ENCODE measurements at places on chromosomes 3 and 15.

DNA sequence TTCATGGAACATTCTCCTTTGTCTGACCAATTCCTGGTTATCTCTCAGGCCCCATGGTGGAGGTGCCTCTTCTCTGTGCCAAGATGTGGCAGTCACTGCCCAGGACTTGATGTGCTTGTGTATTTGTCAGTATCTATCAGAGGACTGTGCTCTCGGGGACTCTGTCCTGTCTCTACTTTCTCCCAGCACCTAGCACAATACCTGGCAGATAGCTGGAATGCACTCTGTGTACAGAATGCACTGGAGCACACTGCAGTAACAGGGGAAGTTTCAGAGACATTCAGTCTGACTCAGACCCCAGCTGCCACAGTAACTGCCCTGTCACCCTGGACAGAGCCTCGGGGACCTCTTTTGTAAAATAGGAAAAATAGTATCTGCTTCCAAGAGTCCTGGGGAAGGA is 34.6 kb upstream of the SV2B start:
- no peak for DNase-seq

DNA sequence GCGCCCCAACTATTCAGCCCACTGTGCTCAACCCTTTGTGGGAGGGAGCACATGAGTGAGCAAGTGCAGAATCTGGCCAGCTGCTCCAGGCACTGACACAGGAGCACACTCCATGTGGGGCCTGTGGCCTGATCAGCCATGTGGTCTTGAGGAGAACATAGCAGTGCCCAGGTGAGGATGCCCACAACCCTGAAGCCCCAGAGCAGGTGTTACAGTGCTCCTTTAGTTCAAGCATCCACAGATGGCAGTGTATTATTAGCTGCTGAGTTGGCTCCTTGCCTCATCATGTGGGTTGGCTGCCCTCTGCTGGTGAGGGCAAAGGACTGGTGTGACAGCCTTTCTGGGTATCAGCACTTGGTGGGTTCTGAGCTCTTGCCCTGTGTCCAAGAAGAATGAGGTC is 1588.2 kb downstream of the SI start:
- DNase-seq, result no peak

DNA sequence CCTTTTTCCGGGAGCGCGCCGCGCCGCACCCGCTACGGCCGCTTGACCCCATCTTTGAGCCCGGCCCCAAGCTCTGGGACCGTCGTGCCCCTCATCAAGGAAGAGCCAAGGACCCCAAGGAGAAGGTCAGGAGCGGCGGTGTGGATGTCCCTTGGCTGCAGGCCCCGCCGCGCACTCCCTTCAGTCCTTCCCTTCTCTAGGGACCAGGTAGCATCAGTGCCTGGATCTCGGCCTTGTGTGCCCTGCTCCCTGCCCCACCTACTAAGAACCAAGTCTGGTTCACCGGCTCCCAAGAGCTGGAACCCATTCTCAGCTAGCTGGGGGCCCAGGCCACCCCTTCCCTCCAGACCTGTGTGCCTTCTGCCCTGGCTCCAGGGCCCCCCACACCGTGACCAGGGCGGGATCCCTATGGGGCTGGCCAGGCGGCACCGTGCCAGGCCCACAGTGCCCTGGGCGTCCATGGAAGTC is 69.3 kb upstream of the CGNL1 start:
- no peak for DNase-seq

- no peak for DNase-seq
These were observed 48.9 kb downstream of the SUMF1 start for GRCh38 chr3:4418156-4418555.

- no peak for DNase-seq
These were observed 6.1 kb downstream of the EPB42 start for GRCh38 chr15:43214592-43215295.

DNA sequence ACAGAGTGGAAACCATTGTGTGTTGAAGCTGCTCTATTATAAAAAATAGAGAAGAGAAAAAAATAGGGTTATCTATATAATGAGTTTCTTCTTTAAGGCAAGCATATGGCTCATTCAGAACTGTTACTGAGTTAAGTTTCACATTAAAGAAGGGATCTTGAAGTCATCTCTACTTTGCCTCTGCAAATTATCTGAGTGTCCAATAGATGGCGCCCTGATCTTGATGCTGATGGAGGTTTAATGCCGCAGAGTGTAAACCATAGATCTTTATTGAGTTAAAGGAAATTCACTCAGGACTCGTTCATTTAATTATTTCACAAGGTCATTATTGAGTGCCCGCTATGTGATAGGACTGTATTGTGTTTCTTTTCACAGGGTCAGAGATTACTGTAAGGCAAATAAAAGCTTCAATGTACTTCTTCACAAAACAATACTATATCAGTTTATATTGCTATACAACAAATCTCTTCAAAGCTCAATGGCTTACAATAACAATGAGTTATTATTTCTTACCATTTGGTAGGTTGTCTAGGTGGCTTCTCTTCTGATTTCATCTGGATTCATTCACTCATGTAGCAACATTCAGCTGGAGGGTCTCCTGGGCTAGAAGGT is 171.4 kb downstream of the NSUN3 start:
- DNase-seq, result no peak

DNA sequence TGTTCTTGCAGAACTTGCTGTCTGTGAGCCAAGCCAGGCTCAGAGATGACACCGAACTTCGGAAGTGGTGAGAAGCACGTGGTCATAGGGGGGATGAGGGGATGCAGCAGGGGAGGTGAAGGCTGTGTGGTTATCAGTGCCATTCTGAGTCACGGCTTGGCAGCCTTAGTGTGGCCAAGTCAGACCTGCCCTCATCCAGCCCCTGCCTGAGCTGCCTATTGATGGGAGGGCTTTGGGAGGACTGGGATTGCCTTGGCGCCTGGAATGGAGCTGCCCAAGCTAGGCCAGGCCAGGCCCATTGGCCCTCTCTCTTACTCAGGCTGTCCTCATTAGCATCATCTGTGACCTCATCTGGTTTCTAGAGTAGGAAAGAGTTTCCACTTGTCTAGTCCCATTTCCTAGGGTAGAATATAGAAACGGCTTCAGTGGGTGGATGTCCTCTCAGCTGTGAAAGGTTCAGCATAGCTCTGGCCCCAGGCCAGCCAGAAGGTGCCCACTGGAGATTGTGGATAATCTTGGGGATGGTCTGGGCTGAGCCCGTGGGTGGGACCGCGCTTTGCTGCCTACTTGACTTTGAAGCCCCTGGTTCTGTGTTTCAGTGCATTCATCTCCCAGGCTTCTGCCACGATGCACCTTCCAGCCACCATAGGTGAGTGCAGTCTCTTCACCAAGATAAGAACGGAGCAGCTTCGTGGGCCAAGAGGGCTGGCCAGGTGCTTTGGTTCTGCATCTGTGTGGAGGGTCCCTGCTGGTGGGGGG is 7.2 kb downstream of the FAH start:
- DNase-seq, result no peak

DNA sequence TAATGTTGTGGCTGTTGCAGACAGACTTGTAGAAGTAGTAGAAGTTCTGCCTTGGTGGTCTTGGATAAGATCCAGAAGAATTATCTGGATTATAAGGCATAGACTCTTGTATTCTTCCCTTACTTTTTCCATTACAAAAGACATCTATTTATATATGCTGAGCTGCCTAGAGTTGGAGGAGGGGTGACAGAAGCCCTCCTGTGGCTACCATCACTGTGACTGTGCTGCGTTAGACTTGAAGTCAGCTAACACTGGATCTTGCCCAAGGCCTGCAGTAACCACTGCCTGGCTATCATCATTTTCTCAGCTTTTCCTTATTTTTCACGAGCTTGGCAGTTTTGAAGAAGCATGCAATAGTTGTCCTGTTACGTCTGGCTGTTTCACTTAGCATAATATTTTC is 684.8 kb upstream of the BCHE start:
- DNase-seq, result no peak

DNA sequence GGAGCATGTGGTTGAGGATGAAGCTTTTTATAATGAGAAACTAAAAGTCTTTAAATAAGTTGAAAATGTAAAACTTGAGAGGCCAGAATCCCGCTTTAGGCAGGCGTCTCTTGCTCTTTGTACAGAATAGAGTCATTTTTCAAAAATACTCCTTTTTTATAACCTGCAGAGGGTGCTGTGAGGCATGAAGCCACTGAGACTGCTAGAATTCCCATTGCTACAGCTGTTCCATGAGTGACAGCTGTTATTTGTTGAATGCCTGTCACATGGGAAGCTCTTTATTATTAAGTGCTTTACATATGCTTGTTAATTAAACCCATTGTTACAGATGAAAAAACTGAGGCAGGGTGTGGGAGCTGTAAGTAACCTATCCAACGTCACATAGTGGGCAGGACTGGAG is 18.5 kb downstream of the MINAR1 start:
- no peak for DNase-seq

GRCh38 chr3:11346416-11346815 is 74.2 kb downstream of the ATG7 start:
- DNase-seq, result no peak

GRCh38 chr3:124772081-124772831 is 42.0 kb downstream of the UMPS start:
- no peak for DNase-seq

DNA sequence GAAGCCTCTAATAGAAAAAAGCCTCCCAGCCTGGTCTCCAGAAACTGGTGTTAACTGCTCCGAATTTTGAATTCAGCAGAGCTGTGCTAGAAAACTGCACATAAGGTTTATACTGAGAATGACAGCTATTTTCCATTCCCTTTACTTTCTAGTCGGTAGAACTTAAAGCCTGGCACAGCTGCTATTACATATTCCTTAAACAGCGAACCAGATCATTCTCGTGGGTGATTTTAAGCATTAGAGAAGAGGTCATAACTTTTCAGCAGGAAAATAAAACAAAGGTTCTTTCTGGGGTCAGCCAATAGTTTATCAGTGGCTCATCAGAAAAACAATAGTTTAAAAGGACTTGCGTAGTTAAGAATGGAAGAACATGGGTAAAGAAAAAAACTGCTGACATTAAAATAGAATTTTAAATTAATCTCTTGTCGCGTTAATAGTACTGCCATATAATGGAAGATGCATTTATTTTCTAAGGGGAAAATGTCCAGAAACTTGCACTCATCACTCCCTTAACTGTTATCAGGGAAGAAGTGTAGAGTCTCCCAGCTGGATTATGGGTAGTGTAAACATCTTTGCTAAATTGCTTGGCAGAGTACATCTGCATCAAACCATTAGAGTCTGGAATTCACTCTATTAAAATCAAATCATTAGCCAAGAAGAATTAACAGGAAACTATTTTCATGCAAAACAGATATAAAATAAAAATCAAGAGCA is 7.9 kb downstream of the VGLL4 start:
- DNase-seq, result no peak

GRCh38 chr3:74891312-74891711 is 276.9 kb upstream of the CNTN3 start:
- DNase-seq, result no peak

GRCh38 chr3:100245927-100246326 is 14.9 kb upstream of the TBC1D23 start:
- DNase-seq, result no peak

DNA sequence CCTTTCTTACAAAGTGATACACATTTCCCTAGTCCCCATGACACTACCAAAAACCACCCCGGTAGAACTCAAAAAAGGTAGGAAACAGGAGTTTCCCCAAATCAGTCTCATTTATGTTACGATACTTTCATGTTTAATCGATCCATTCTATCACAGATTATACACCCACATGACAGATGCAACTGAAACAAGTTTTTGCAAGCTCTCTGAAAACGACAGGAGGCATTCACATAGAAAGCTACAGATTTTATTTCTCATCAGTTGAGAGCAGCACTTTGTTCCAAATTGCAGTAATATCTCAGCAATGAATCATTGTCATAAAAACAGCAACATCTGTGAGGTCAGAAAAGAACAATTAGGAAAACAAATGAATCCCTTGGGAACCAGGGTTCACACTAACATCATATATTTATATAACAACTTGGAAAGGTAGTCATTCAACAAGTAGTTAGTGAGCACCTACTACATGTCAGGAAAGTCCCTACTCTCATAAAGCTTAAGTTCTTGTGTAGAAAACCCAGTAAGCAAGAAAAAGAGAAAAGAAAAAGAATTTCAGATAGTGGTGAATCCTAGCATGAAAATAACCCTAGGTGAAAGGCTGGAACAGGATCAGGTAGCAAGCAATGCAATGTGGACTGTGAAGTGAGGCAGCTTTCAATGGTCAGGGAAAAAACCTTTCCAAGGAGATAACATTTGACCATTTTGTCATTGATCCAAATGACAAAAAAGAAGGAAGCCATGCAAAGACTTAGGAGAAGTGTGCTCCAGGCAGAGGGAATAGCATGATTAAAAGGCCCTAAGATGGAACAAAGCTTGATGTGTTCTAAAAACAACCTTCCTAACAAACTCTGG is 8.3 kb downstream of the PLD1 start:
- DNase-seq, result no peak

DNA sequence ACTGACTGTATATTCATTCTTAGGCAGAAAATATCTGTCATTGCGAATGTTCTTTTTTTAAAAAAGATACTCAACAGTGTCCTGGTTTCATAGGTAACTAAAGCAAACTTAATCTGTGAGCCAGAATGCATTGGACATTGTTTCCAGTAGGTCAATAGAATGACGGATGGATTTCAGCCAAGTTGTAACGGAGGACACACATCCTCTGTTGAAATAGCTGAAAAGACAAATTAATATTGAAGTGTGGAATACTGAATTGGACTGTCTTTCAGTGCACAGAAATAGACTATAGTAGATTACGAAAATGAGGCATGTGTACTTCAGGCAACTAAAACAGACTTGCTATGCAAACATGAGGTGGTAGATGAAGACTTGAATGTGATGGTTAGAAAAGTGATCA is 461.6 kb downstream of the WDR72 start:
- no peak for DNase-seq

DNA sequence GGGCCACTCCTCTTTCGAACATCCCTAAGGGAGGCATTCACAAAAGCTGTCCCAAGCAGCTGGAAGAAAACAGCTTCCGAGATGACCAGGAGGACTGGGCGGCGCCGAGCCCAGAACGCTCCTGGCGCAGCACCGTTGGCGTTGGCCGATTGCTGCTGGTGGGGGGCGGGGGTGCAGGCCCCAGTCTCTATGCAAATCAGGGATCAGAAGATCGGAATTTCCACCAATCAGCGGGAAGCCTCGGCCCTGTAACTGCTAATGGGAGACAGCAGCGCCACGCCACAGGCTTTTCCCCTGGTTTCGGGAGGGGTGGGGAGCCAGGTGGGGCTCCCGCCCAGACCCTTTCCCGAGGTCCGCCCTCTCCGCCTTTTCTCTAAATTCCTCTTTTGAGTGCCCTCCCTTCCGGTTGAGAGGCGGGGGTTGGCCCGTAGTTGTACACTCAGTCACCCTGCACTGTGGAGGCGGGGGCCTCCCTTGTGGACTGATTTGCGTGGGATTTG is 27.0 kb downstream of the HMCES start:
- DNase-seq, result peak; percentile 46

- DNase-seq, result no peak
These were observed 57.1 kb downstream of the CLDN1 start for GRCh38 chr3:190265126-190265525.

- no peak for DNase-seq
These were observed 7.0 kb downstream of the GYG1 start for GRCh38 chr3:148998297-148998696.

- peak; percentile 20 for DNase-seq
These were observed at the start of gene MYRIP for GRCh38 chr3:39809181-39809994. Gene MYRIP, plus strand, starts transcription at chr3:39809609. Its CDS starts 91,208 bp downstream, at chr3:39900817.
